ENCODE measurements at places on chromosomes 16 and 17.

DNA sequence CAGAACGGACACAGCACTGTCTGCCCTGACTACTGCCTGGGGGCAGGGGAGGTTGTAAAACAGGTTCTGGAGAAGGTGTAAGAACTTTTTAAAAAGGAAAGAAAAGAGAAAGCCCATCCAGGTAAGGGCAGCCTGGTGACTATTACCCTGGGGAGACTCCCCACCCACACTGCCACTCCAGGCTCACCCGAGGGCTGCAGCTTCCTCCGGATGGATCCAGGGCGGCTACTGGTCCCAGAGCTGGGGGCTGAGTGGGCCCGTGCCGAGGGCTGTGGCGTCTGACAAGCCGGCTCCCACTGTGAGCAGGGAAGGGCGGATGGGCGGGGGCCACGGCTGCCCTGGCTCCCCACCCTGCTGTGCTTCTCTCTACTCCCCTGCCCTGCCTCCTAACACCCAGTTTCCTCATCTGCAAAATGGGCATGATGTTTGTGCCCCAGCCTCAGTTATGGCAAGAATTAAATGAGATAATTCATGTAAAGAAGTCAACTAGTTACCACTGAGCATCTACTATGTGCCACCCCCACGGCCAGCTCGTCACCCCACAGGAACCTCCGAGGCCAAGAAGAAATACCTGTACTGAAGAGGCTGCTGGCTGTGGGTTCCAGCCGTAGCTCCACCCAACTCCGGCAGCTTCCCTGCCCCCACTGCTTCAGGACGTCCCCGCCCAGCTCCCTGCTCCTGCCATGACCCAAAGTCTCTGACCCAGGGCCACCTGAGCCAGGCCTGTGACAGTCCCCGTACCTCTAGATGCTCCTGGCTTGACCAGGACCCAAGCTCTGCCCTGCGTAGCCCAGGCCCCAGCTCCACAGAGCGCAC, 24.2 kb downstream of the KATNB1 start:
- no peak for DNase-seq

GRCh38 chr17:57612202-57613071, 132.7 kb downstream of the CCDC182 start:
- DNase-seq = no peak

DNA sequence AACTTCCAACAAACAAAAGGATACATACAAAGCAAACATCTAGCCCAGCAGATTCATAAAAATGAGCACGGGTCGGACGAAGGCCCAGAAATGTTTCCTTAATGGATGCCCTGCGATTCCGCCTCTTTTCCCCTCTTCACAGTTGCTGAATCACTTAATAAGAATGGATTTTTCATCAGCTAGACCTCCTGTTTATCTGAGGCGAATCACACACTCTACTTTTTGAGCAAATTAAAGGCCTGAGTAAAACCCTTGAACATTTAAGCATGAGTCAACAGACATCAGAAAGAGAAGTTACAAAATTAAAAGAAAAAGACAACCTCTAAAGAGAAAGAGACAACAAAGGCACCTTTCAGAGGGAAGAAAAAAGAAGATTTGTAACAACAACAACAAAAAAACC, 44.7 kb downstream of the HS3ST3A1 start:
- DNase-seq = peak; percentile 73

- DNase-seq = no peak
These were observed 53.4 kb upstream of the NLK start for GRCh38 chr17:27989046-27989445.

GRCh38 chr17:72640415-72641165, 451.9 kb downstream of the SLC39A11 start:
- DNase-seq = no peak

DNA sequence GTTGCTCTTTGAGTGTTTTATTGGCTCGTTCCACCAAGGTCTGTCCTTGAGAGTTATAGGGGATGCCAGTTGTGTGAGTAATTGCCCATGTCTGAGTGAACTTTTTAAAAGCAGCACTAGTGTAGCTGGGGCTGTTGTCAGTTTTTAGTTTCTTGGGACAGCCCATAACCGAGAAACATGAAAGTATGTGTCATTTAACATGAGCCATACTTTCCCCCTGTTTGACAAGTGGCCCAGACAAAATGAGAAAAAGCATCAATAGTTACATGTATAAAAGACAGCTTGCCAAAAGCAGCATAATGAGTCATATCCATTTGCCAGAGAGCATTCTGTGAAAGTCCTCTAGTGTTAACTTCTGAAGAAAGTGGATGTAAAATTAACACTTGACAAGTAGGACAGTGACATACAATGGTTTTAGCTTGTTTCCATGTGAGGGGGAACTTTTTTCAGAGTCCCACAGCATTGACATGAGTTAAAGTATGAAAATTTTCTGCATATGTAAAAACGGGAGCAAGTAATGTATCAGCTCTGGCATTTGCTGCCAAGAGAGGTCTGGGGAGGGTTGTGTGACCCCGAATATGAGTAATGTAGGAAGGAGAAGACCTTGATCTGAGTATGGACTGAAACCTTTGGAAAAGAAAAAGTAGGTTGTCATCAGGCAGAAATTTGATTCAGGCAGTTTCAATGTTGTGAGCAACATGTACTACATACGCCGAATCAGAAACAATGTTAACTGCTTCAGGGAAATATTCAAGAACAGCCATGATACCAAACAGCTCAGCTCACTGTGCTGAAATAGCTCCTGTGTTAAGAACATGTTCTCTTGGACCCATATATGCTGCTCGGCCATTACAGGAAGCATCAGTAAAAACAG, 56.8 kb upstream of the ARL4D start:
- DNase-seq = peak; percentile 67

DNA sequence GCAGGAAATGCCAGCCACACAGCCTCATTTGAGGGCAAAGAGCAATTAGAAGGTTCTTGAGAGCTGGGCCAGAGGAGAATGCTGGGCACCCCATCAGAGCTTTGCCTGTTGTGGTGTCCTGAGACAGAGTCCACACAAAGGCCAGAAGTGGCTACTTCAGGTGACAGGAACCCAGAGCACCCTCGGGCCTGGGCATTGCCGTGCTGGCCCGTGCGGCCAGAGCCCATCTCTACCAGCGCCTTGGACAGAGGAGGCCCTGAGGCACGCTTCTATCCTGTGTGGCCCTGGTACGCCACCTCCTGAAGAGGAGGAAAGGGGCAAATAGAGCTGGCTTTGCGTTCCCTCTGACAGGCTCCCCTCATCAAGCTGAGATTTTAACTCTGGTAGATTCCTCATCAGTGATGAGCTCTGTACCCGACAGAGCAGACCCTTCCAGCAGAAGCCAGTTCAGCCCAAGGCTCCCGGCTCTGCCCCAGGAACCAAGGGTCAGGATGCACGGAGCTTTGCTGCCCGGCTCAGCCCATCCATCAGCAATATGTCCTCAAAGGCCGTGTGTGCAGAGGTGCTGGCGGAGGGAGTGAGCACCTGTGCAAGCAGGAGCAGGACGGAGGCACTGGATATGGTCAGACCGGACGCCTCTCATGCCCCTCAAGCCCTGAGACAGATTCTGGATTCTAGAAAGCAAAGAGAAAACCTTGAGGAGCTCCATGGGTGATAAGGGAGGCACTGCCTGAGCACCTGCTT, 3.4 kb upstream of the RASD1 start:
- no peak for DNase-seq

- no peak for DNase-seq
These were observed 41.2 kb downstream of the GTF3C1 start for GRCh38 chr16:27508476-27508875.

GRCh38 chr16:1258225-1258600, 2.3 kb downstream of the TPSD1 start:
- no peak for DNase-seq

DNA sequence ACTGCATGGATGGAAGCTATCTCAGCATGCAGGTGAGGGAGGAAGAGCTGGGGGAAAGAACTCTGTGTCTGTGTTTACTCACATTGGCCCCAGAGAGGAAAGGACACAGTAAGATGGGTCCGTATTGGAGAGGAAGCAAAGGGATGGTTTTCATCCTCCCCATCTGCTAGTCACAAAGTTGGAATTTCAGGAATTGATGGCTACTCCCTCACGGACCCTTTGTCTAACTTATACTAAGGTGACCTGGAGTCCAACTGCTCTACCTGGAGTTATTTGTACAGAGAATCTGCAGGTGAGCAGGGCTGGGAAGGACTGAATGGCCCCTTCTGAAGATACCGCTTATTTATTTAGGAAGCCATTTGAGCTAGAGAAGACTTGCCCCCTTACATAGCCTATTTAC, 55.1 kb downstream of the WNT3 start:
- DNase-seq = no peak

DNA sequence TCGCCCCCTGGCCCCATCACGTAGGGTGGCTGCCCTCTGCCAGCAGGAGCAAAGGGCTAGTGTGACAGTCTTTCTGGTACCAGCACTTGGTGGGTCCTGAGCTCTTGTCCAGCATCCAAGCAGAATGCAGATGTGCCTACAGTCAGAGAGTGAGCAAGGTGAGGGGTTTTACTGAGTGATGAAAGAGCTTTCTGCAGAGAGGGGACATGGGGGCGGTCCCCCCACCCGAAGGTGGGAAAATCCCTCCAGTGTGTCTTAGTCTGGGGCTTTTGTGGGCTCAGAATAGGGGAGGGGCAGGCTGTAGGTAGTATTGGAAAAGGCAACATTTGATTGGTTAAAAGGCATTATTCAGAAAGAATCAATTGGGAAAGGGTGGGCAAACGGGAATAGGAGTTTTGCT, 152.3 kb downstream of the RPTOR start:
- DNase-seq = no peak

DNA sequence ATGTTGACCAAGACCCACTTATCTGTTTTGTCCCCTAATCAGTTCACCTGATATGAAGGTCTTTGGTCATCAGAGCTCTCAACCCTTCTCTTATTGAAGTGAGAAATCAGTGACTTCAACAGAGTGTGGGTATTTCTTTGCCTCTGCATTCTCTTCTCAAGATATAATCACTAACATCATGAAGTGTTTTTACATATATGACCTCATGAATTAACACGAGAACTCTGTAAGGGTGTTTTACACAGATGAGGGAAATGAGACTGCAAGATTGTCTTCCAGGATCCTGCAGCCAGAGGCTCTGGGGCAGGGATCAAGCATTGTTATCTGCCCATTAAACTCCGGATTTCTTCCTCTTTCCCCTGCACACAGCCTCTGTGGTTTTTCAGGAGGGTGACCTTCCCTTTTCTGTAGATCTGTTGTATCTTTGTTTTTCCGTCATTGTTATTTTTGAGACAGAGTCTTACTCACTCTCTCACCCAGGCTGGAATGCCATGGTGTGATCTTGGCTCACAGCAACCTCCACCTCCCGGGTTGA, 22.7 kb downstream of the LCMT1 start:
- no peak for DNase-seq

- DNase-seq = no peak
These were observed 1.3 kb downstream of the ATF7IP2 start for GRCh38 chr16:10387188-10387617.

- no peak for DNase-seq
These were observed 222.5 kb downstream of the IRF8 start for GRCh38 chr16:86121374-86122010.

DNA sequence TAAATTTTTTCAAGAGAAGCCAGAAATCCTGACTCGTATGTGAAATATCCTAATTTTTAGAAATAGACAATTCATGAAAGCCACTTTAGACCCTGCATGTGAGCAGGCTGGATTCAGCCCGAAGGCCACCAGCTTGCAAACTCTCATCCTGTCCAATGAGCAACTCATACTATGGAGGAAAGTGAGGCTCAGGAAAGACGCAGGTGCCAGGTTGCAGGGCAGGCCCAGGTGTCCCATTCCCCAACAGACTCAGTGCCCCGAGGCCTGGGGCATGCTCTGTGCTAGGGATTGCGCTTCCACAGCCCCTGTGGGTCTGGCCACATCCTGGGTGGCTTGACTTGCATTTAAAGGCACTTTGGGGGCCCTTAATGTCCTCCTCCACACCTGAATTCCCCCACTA, 16.7 kb upstream of the RASD1 start:
- no peak for DNase-seq

DNA sequence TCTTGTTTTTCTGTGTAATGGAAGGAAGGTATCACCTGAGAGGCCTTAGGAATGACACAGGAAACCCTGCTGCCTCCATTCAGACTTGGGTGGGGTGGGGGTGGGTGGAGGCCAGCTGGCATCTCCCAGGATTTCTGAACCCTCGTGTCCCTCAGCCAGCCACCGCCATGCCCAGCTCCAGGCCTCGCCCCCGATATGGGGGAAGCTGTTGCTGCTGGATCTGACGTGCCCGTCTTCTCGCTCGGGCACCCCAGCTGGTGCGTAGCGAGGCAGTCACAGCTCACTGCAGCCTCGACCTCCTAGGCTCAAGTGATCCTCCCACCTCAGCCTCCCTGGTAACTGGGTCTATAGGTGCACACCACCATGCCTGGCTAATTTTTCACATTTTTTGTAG, 220.0 kb upstream of the CHMP6 start:
- no peak for DNase-seq

DNA sequence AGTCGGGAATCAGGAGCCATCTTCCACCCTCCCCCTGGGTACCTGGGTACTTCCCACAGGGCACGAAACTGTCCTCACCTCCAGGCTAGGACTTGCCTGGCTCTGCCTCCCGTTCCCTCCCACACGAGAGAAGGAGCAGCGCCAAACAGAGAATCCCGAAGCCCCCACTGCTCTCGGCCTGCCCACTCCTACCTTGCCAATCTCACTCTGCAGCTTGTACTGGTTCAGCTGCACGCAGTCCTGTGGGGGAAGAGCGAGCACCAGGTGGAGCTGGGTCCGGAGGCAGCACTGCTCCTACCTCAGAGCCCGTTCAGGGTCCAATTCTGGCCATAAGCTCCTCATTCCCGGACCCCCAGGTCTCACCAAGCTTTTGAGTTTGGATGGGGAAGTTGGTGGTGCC, 8.7 kb downstream of the CAMKK1 start:
- DNase-seq = no peak

GRCh38 chr16:89407925-89408300, 82.4 kb downstream of the ANKRD11 start:
- peak; percentile 45 for DNase-seq

- DNase-seq = peak; percentile 12
These were observed 87.3 kb upstream of the CORO6 start for GRCh38 chr17:29709866-29710519.

GRCh38 chr17:7729816-7730215, 12.3 kb downstream of the DNAH2 start:
- no peak for DNase-seq

DNA sequence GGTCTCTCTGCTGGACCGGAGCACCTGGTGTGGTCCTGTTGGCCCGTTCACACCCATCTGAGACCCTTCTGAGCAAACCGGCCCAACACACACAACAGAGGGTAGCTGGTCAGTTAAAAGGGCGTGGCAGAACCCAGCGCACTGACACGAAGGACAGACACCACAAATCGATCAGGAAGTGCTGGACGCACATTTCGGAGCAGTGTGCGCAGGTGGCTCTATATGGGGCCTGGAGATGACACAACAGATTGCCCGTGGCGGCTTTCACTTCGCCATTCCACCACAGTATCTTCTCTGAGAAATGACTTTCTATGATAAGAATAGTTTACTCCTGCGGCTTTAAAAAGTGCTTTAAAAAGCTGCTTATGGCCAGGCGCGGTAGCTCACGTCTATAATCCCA, 12.5 kb downstream of the CCDC57 start:
- DNase-seq = no peak
